ENCODE measurements at places on chromosomes 6 and 20. TPM values are rescaled to one million over a fixed set of nuclear protein-coding genes. Genes with fewer than 3 reads are reported as not detected.

DNA sequence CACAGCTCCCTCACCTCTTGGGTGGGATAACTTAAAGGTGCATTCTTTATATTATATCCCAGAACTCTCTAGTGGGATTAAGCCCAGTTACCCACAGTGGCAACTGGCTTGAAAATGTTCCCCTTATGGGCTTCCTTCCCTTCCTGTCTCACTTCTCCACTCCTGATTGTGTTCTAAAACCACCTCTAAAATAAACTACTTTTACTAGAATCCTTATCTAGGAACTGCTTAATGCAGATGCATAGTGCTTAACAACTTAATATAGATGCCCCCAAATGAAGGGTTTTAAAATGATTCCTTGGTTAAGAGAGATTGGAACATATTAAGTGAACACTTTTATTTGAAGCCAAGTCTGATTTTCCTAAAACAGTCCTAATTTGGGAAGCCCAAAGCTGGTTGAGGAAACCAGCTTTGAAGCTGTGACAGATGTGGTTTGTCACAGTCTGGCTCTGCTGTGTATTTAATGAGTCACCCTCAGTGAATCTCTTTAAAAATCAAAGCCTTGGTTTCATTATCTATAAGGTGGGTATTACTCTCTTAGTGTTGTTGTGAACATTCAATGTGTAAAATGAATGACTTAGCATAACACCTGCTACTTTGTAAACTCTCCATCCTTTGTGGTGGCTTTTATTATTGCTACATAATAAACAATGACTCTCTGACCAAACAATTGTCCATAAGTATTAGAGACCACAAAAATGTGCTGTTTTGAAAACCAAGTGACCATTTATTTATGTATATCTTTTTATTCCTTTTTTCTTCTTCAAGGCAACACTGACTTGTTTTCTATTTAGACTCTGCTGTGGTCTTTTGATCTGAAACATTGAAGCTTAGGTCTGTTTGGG is 24.4 kb downstream of the PLCB1 start:
- no peak for DNase-seq

DNA sequence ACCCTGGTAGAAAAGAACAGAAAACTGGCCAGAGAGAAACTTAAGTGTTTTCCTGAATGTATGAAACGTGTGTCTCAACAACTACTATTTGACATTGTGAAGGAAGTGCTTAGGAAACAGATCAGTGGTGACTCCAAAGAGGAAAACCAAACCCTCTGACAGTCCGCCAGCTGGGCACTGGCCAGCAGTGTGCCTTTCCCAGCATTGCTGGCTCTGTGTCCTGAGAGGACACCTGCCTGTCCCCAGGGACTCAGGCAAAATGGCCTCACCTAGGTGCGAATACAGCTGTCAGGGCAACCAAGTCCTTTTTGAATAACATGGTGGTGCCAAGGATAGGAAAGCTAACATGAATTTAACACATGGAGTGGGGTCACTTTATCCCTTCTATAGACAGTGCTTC is 72.5 kb downstream of the NDUFAF5 start:
- DNase-seq: no peak

- no peak for DNase-seq
These were observed 85.8 kb downstream of the YTHDF1 start for GRCh38 chr20:63129991-63130657.

LY6G6F gene
- polyA plus RNA-seq: not detected

- no peak for DNase-seq
These were observed 150.4 kb upstream of the HMGN3 start for GRCh38 chr6:79384845-79385244.

SLC25A27 gene
- polyA plus RNA-seq: 3.5 TPM

- DNase-seq: no peak
These were observed 72.1 kb downstream of the GFRAL start for GRCh38 chr6:55399351-55399750.

PTCRA gene
- not detected for polyA plus RNA-seq

ENPP4 gene
- polyA plus RNA-seq: 0.18 TPM

GRCh38 chr6:43891072-43891870 is 121.3 kb downstream of the VEGFA start:
- no peak for DNase-seq

- DNase-seq: no peak
These were observed 112.3 kb upstream of the CST7 start for GRCh38 chr20:24836661-24837299.

C20orf202 gene
- not detected for polyA plus RNA-seq

- DNase-seq: no peak
These were observed 3.2 kb upstream of the PGC start for GRCh38 chr6:41750374-41750773.

DNA sequence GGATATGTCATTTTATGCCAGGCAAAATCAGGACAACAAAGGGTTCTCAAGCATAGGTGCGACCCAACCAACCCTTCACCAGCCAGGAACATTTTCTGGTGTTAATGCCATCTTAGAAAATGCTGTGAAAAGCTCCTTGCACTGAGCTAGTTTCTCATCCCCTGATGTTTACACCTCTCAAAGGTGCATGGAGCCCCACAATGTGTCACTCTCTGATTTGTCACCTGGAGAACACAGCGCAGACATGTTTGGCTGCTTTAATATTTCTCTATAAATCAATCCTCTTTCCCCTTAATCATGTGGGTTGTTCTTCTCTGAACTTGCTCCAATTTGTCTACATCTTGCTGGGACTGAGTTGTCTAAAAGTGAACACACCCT is 244.3 kb downstream of the TSHZ2 start:
- DNase-seq: no peak

GRCh38 chr20:52130406-52130805 is 61.2 kb downstream of the ZFP64 start:
- DNase-seq: no peak

PROKR2 gene
- polyA plus RNA-seq: not detected

DNA sequence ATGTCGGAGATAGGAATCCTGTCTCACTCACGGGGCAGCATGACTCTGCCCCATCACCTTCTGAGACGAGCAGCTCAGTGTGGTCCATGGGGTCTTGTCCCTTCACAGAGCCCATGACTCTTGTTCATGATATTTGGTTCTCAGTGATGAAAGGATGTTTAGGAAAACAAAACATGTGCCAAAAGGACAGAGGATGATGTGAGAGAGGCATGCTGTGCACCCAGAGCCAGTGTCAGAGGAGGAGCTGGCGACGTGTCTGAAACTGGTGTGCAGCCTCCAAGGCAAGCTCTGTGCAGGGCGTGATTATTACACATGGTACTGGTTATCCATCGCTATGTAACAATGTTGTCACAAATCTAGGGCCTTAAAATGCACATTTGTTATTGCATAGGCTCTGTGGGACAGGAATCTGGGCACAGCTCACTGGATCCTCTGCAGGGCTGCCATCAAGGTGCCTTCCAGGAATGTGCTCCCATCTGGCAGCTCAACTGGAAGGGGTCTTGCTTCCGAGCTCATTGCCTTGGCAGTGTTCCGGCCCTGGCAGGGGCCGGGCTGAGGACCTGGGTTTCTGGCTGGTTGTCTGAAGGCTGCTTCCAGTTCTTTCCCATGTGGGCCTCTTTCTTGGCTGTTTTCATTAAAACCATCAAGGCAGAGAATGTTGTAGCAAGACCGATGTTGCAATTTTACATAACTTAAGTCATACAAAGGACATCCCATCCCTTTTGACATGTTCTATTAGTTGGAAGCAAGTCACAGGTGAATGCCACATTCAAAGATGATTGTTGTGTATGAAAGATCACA is 175.4 kb downstream of the ERMARD start:
- DNase-seq: no peak

DNA sequence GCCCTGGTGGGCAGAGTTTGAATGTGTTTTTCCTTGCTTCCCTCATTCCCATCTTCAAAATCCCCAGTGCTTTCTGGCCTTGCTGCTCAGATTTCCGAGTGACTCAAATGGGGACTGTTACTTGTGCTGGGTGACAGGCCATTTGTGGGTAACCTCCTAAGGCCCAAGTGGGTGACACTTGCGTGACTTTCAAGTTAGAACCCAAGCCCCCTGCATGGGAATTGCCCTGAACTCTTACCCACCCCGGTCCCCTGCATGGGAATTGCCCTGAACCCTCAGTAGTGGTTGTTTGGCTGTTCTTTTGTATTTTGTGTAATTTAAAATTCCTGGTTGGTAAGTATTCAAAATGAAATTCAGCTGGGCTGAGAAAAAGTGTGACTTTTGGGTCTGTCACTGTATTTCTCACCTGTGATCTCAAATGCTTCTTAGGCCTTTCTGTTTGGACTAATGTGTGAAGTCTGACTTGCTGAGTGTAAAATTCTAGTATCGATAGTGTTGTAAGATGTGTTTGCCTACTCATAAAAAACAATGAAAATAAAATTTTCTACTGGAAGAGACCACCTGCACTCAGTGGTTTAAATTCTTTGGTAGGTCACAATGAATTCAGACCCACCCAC is 12.4 kb upstream of the RBM38 start:
- no peak for DNase-seq

DNA sequence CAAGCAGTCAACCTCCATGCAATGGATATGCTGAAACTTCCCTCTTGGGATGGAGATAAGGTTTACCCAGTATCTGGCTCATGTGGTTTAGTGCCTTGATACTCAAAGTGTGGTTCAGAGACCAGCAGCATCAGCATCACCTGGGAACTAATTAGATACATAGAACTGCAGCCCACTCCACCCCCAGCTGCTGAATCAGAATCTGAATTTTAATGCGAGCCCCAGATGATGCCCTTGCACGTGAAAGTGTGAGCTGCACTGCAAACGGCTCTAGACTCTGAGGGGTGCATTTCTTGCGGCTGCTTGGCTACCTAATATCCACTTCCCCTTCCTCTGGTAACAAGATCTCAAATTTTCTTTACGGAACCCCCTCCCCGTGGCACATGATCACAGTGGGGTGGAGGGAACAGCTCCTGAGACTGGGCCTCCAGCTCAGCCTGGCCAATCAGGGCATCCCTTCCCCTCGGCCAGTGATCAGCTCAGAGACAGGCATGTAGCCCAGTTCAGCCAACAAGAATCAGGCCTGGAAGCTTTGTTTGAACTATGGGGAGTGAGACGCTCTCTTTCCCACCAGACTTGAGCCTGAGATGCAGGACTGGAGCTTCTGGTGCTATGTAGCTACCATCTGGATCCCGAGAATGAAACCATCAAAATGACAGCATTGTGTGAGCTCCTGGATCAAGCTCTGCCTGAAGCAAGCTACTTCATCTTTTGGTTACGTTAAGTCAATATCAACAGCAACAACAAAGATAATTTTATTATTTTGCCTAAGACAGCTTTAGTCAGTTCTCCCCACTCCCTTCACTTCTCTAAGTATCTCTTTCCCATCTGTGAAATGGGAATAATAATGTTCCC is 12.8 kb downstream of the KCNK15 start:
- no peak for DNase-seq

DNA sequence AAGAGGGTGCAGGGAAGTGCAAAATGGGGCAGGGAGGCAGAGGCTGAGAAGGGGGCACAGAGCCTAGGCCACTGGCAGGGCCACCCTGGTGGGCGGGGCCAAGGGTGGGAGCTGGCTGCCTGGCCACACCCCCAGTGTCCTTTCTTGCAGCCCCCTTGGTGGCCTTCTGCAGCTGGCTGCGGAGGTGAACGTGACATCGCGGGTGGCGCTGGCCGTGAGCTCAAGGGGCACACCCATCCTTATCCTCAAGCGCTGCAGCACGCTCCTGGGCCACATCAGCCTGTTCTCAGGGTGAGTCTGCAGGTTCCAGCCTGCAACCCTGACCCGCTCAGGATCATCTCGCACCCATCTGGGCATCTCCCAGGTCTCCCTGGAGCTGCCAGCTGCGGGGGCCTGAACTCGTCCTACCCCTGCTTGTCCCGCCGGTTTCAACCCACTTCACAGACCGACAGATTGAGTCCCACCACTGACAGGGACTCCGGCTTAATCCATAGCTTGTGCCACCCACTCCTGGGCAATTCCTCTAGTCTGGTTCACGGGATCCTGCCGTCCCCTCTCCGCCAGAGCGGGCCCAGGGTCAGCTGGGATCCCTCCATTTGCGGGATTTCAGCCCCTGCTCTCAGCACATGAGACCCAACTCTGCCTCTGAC is 6.2 kb downstream of the BPIFB3 start:
- no peak for DNase-seq

DNA sequence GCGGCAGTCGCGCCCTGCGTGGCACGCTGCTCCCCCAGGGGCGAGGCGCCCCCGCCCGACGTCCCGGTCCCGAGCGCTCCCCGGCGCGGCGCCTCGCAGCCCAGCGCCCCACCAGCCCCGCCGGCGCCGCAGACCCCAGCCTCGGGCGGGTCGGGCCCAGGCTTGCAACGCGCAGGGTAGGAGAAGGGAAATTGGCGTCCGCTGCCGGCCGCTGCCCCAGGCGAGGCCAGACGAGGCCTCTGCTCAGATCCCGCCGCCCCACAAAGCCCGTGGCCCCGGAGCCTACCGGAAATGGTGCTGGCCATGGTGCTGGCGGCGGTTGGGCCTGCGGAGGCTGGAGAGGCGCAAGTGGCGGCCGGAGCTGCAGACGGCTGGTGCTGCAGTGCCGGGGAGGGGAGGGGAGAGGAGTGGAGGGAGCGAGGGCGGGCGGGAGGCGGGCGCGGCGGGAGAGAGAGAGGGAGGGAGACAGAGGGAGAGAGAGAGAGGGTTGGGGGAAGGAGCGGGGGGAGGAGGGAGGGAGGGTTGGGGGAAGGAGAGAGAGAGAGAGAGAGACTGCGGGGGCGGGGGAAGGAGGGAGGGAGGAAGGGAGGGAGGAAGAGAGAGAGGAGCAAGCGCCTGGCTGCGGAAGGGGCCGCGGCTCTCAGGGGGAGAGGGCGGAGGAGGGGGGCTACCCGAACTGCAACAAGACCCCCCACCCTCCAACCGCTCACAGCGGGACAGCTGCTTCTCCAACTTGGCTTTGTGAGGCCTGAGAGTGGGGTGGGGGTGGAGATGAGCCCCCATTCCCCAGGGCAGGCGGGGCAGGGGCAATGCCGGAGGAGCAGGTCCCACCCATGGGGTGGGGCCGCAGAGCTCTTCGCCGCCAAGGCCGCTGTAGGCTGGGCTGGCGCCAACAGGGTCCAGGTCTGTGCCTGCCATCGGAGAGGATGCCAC is at the start of gene STMN3:
STMN3 (minus strand) TSS at position 384 of the 933 bp plus-strand sequence; CDS start at position 305, 79 bp downstream.
- DNase-seq: peak; percentile 77

PNLDC1 gene
- not detected for polyA plus RNA-seq

IRF4 gene
- 0.01 TPM for polyA plus RNA-seq

DNA sequence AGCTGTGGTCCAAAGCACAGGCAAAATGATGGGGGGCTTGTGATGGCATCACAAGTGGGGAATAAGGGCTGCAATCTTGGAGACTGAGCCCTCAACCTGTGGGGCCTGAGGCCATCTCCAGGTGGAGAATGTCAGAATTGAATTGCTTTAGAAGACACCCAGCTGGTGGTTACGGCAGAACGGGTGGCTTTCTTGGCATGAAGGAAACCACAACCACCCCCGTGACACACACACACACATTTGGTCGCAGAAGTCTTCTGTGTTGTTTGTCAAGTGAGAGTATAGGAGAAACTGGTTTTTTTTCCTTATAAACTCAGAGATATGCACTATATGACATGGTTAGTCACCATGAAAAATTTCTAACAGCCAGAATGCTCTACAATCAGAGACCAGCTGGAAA is 139.5 kb upstream of the CDH4 start:
- DNase-seq: peak; percentile 41

DNA sequence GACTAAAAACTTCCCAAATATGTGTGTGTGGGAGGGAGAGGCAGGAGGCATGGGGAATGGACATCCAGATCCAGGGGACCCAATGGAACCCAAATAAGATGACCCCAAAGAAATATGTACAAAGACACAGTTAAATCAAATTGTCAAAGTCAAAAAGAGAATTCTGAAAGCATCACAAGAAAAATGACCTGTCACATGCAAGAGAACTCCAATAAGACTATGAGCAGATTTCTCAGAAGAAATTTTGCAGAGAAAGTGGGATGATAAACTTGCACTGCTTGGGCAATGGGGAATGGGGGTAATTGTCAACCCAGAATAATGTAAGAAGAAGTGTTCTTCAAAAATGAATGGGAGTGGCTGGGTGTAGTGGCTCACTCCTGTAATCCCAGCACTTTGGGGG is 59.5 kb upstream of the PLN start:
- DNase-seq: no peak

- DNase-seq: peak; percentile 47
These were observed 365.8 kb upstream of the HSF2 start for GRCh38 chr6:122033564-122034181.
